Activated CD8-positive, alpha-beta T cell treated with anti-CD3 and anti-CD28 coated beads for 36 hours (primary cell): ENCODE measurements at places on chromosomes 7 and 10. TPM values are rescaled to one million over a fixed set of nuclear protein-coding genes. Genes with fewer than 3 reads are reported as not detected.

DNA sequence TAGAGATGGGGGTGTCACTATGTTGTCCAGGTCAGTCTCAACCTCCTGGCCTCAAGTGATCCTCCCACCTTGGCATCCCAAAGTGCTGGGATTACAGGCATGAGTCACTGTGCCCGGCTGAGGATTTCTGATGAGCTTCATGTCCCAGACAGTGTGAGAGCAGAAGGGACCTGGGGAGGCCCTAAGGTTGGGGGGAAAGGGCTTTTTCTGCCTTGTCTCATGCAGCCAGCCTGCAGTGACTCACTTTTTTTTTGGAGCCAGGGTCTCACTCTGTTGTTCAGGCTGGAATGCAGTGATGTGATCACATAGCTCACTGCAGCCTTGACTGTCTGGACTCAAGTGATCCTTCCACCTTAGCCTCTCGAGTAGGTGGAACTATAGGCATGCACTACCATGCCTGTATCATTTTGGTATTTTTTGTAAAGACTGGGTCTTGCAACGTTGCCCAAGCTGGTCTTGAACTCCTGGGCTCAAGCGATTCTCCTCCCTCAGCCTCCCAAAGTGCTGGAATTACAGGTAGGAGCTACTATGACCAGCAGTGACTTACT is 14.6 kb downstream of the COL26A1 start:
- H3K4me3 ChIP-seq, result no peak overlapping the region
- no peak overlapping the region for H3K27ac ChIP-seq
- no peak for DNase-seq
- no peaks in the 10 kb centered on the region for H3K36me3 ChIP-seq

DNA sequence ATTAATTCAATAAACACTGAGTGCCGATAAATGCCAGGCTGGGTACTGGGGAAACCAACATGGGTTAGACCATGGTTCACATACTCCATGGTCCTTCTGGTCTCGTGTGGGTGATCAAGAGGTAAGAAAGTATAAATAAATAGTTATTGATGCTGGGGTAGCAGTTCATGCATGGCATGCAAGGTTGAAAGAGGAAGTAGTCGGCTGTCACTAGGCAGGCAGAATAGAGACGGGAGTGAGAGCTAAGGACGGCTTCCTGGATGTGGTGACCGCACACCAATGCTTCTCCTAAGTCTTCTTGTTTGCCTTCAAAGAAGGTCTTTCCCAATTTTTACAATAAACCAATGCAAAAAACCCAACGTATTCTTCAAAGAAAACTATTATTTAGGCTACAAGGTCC is 208.6 kb downstream of the ADAM12 start:
- no peak overlapping the region for H3K4me3 ChIP-seq
- no peak overlapping the region for H3K27ac ChIP-seq
- no peaks in the 10 kb centered on the region for H3K4me1 ChIP-seq
- peaks cover 3% of the 10 kb centered on the region for H3K27me3 ChIP-seq
- no peak for DNase-seq
- no peaks in the 10 kb centered on the region for H3K36me3 ChIP-seq

DNA sequence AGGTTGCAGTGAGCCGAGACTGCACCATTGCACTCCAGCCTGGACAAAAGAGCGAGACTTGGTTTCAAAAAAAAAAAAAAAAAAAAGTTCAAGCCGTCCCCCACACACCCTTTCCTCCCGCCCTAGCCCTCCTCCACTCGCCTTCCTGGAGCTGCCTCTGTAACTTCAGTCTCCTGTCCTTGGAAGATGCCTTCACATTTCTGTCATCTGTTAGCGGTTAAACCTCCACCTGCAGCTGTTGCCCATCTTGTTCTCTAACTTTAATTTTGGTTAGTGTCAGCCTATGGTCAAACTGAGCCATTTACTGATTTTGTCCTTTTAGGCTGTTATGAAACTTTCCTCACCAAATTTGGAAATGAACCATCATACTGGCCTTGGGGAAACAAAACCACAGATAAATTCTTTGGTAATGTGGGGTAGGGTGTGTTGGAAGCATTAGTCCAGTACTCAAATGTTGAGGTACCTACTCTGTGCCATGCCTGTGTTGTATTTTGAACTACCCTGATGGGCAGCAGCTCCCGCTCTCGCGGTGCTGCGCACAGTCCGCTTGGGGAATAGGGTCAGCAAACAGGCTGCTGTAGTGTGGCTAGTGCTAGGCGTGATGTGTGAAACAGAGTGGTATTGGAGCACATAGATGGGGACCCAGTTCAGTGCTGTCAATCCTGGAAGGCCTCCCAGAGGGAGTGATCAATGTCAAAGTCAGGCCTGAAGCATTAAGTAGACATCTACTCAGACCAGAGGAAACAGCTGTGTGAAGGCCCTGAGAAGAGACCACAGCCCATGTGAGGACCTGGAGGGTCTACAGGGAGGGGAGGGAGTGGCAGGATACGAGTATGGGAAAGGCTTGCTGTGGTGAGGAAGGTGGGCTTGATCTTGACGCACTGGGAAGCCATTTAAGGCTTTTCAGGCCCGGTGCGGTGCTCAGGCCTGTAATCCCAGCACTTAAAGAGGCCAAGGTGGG is 26.9 kb downstream of the SFXN4 start:
- H3K36me3 ChIP-seq, result peaks cover 35% of the 10 kb centered on the region
- H3K4me3 ChIP-seq, result no peak overlapping the region
- H3K4me1 ChIP-seq, result peaks cover 19% of the 10 kb centered on the region

- no peak overlapping the region for H3K4me3 ChIP-seq
- peaks cover 2% of the 10 kb centered on the region for H3K27me3 ChIP-seq
- DNase-seq, result no peak
- H3K27ac ChIP-seq, result no peak overlapping the region
- H3K4me1 ChIP-seq, result no peaks in the 10 kb centered on the region
Measured at GRCh38 chr7:80249619-80250295, 115.1 kb downstream of the GNAI1 start.

- no peak for DNase-seq
- no peaks in the 10 kb centered on the region for H3K27me3 ChIP-seq
- H3K36me3 ChIP-seq, result no peaks in the 10 kb centered on the region
Measured at GRCh38 chr10:78961760-78962159, 107.0 kb upstream of the ZMIZ1 start.

GRCh38 chr10:53846809-53847208 is 954.2 kb downstream of the PCDH15 start:
- no peak for DNase-seq
- H3K4me1 ChIP-seq, result no peaks in the 10 kb centered on the region
- H3K36me3 ChIP-seq, result no peaks in the 10 kb centered on the region

TMEM229A gene
- total RNA-seq, result not detected

DNA sequence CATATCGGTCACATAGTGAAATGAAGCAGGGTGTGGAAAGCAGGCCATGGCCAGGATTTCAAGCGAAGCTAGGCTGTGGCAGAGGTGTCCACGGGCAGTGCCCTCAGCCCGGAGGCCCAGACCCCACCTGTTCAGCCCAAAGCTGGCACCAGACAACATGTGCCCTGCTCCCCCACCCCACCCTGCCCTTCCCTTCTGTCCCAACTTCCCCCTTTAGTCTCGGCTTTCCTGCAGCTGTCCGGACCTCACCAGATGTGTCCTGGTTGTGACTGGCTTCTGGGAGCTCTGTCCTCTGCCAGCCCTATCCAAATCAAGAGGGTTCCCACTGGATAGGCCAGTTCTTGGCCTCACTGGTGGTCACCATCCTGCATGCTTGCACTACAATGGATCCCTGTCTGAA is 37.3 kb downstream of the ADAM12 start:
- no peak for DNase-seq
- H3K4me3 ChIP-seq, result no peak overlapping the region
- no peak overlapping the region for H3K27ac ChIP-seq
- peaks cover 5% of the 10 kb centered on the region for H3K27me3 ChIP-seq

SGMS1 gene
- total RNA-seq, result 9.0 TPM

DNA sequence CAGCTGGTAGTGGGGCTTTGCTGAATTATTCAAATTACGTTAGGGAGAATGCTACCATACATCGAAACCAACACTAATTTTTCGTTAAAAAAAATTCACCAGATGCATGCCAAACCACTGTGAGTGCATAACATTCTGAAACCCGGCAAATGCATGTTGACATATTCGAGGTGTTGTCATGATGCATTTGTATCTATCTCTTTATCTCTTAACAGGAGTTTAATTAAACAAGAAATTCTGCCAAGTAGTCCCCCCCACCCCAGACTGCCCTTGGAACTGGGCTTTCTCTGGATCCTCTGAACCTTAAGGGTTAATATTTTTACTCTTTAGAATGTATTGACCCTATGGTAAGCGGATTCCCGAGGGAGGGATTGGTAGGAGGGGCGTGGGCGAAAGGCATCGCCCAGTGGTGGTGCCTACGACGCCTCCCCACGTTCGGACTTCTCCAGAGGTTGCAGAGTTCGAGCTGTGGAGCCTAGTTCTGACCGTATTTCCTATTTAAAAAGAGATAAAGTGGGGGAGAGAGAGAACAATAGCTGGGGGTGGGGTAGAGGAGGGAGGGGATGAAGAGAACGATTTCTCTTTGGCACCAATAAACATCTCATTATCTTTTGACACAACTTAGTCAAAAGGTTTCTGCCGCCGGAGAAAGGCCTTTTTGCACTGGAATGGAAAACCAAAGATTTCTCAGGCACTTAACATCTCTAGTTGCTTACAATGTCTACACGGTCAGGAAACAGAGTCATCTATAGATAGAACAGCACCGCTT is 7.2 kb downstream of the DLX6 start:
- no peak overlapping the region for H3K4me3 ChIP-seq
- H3K4me1 ChIP-seq, result peaks cover 7% of the 10 kb centered on the region
- H3K36me3 ChIP-seq, result no peaks in the 10 kb centered on the region
- no peak overlapping the region for H3K27ac ChIP-seq
- no peak for DNase-seq

ODAD2 gene
- 0.40 TPM for total RNA-seq

DNA sequence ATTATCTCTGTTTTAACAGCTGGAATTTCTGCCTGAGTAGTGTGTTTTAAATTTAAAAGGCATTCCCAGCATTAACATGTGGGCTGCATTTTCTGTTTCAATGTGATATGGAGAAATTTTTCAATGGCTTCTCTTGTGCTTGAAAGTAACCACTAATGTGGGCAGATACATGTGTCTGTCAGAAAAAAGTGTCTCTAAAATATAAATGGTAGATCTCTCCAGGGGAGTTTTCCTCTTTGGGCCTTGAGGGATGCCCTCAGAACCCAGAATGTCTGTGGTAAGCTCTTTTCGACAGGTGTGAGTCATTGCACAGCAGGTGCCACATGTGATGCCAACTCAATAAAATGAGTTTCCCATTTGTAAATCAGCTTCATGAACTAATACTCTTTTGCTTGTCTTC is 221.1 kb downstream of the SEMA3E start:
- H3K27ac ChIP-seq, result no peak overlapping the region
- H3K27me3 ChIP-seq, result no peaks in the 10 kb centered on the region
- no peak for DNase-seq
- no peak overlapping the region for H3K4me3 ChIP-seq
- H3K4me1 ChIP-seq, result no peaks in the 10 kb centered on the region

DNA sequence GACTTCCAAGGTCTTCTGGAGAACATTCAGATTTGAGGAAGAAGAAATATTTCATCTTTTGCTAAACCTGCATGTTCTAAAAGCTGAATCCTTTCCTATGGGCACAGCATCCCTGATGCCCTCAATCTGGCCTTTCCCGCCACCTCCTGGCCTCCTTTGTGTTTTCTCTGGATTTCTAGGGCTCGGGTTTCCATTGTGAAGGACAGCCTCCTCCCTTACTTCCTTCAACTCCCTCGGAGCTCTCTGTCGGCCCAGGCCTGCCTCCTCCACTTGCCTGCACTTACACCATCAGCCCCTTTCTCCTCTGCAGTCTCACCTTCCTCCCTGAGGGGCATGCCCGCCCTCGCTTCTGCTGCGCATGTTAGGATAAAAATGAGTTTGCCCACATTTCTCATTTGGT is 75.4 kb downstream of the WIPF3 start:
- no peaks in the 10 kb centered on the region for H3K36me3 ChIP-seq
- H3K27ac ChIP-seq, result no peak overlapping the region
- no peak for DNase-seq

PRRT4 gene
- 0.20 TPM for total RNA-seq

GBX1 gene
- not detected for total RNA-seq

CCNJ gene
- 4.0 TPM for total RNA-seq

GRCh38 chr7:39721919-39722597 is 98.7 kb downstream of the RALA start:
- peaks cover 9% of the 10 kb centered on the region for H3K4me1 ChIP-seq
- DNase-seq, result no peak
- no peak overlapping the region for H3K4me3 ChIP-seq
- no peak overlapping the region for H3K27ac ChIP-seq
